BJ (cell line): ENCODE measurements at places on chromosomes 3 and 15. TPM values are rescaled to one million over a fixed set of nuclear protein-coding genes. Genes with fewer than 3 reads are reported as not detected.

Gene AP3B2
- polyA plus RNA-seq: 0.47 and 0.54 TPM in 2 replicates

Gene ABI3BP
- polyA plus RNA-seq: 16.3 and 17.6 TPM in 2 replicates

Gene ACSBG1
- 0.01 and 0.02 TPM in 2 replicates for polyA plus RNA-seq

Gene DUOX1
- 0.09 TPM in 1 of 2 replicates, not detected in the other for polyA plus RNA-seq

DNA sequence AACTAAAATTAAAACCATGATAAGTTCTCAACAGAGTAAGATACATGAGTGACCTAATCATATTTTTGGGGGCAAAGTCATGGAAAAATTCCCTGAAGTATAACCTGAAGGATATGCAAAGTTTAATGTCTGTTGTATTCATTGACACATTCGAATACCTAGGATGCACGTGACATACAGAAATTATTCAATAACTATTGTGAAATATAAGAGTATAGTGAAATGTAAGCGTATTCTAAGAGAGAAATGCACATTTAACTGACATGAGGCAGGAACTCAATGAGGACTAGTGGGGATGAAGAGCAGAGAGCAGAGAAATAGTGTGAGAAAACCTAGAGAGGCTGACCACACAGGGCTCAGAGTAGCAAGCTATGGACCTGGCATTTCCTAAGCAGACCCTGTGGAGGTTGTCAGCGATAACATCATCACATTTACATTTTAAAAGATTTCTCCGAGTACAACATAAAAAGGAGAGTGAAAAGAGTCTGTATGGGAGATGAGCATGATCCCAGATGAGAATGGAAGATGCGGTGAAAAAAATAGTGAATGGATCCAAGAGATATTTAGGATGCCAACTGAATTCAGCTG is 588.8 kb downstream of the MAGI1 start:
- no peak for DNase-seq

GRCh38 chr15:29103824-29104565 is 165.6 kb downstream of the NSMCE3 start:
- peak; percentile 13 for DNase-seq
